Natural killer cell treated with Interleukin-12 subunit alpha and Interleukin-12 subunit beta and Interleukin-15 and Interleukin-18, amount 100 ng/mL, for 72 hours (primary cell): ENCODE measurements at places on chromosomes 16 and 17. TPM values are rescaled to one million over a fixed set of nuclear protein-coding genes. Genes with fewer than 3 reads are reported as not detected.

Gene KRT31
- not detected for total RNA-seq

Gene ZNF785
- total RNA-seq, result 20.0 TPM

Gene HBA2
- total RNA-seq, result not detected

Gene PRSS27
- total RNA-seq, result 1.1 TPM

Gene ACAP1
- total RNA-seq, result 419 TPM

Gene LITAFD
- not detected for total RNA-seq

Gene PRKCB
- 193 TPM for total RNA-seq

Gene DCXR
- 95.7 TPM for total RNA-seq

DNA sequence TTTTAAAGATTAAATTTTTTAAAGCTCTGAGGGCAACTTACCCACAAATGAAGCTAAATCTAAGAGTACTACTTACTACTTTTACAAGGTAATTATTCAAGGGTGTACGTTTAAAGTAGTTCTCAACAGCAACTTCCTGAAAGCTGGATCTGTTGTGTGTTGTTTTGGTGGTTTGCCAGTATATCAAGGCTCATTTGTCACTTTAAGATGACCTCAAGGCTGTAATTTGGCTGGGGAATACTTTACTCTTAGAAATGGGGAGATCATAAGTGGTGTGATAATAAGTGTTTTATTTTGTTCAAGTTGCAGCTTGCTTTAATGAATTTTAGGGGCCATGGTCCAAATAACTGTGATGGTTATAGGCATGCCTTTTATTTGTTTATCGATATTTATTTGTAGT is 30.4 kb downstream of the AP2B1 start:
- H3K27ac ChIP-seq, result no peak overlapping the region
- no peaks in the 10 kb centered on the region for H3K4me1 ChIP-seq
- H3K27me3 ChIP-seq, result no peaks in the 10 kb centered on the region
- H3K4me3 ChIP-seq, result no peak overlapping the region
- DNase-seq, result no peak
- no peaks in the 10 kb centered on the region for H3K36me3 ChIP-seq

GRCh38 chr17:77676237-77676661 is 282.3 kb upstream of the TNRC6C start:
- DNase-seq, result no peak
- peaks cover 7% of the 10 kb centered on the region for H3K36me3 ChIP-seq
- no peak overlapping the region for H3K4me3 ChIP-seq
- no peak overlapping the region for H3K27ac ChIP-seq

- no peaks in the 10 kb centered on the region for H3K27me3 ChIP-seq
- H3K36me3 ChIP-seq, result peaks cover 3% of the 10 kb centered on the region
- peaks cover 3% of the 10 kb centered on the region for H3K4me1 ChIP-seq
- H3K4me3 ChIP-seq, result no peak overlapping the region
Measured at GRCh38 chr17:29252101-29252791, 5.6 kb downstream of the CRYBA1 start.

DNA sequence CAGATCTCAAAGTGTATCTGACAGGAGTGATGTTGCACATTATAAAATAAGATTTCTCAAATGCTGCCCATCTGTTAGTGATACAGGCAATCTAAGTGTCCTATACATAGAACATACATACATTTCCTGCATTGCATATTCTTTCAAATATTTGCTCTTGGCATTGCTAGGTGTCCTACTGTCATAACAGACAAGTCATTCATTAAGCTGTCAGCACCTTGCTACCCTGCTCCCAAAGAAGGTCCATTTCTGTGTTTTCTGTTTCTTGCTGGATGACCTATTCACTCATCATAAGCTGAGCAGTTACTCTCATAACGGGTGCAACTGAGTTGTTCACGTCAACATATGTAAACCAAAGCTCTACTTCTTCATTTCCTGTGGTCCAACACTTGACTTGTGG is 719.0 kb downstream of the KCNJ2 start:
- no peak for DNase-seq
- no peak overlapping the region for H3K27ac ChIP-seq
- peaks cover 2% of the 10 kb centered on the region for H3K36me3 ChIP-seq
- no peak overlapping the region for H3K4me3 ChIP-seq
- H3K4me1 ChIP-seq, result no peaks in the 10 kb centered on the region

- peak overlapping the region; percentile 77 for H3K4me3 ChIP-seq
- no peaks in the 10 kb centered on the region for H3K27me3 ChIP-seq
- peaks cover 37% of the 10 kb centered on the region for H3K36me3 ChIP-seq
- peak overlapping the region; percentile 83 for H3K27ac ChIP-seq
Measured at GRCh38 chr17:76562734-76563148, 22.9 kb downstream of the PRCD start.

- H3K4me1 ChIP-seq, result no peaks in the 10 kb centered on the region
- no peaks in the 10 kb centered on the region for H3K36me3 ChIP-seq
- no peak overlapping the region for H3K27ac ChIP-seq
- peaks cover 17% of the 10 kb centered on the region for H3K27me3 ChIP-seq
- no peak overlapping the region for H3K4me3 ChIP-seq
Measured at GRCh38 chr17:7767405-7768021, 50.0 kb downstream of the DNAH2 start.

- no peaks in the 10 kb centered on the region for H3K4me1 ChIP-seq
- no peak overlapping the region for H3K27ac ChIP-seq
- no peak for DNase-seq
- no peak overlapping the region for H3K4me3 ChIP-seq
- H3K36me3 ChIP-seq, result no peaks in the 10 kb centered on the region
Measured at GRCh38 chr16:67406111-67406971, 9.9 kb downstream of the ZDHHC1 start.

DNA sequence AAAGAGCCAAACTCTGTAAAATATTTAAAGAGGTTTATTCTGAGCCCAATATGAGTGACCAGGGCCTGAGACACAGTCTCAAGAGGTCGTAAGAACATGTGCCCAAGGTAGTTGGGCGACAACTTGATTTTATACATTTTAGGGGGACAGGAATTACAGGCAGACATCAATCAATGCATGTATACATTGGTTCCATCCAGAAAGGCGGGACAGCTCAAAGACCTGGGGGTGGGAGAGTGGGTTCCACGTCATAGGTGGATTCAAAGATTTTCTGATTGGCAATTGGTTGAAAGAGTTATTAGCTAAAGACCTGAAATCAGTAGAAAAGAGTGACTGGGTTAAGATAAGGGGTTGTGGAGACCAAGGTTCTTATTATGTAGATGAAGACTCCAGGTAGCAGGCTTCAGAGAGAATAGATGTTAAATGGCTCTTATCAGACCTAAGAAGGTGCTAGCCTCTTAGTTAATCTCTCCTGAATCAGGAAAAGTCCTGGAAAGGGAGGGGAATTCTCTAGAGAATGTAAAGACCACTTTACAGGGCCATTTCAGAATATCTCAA is 32.4 kb downstream of the HSBP1 start:
- peaks cover 12% of the 10 kb centered on the region for H3K27me3 ChIP-seq
- H3K27ac ChIP-seq, result no peak overlapping the region
- DNase-seq, result no peak
- H3K4me3 ChIP-seq, result no peak overlapping the region

GRCh38 chr16:8889893-8890548 is 7.9 kb downstream of the LITAFD start:
- no peak overlapping the region for H3K27ac ChIP-seq
- H3K4me1 ChIP-seq, result peaks cover 21% of the 10 kb centered on the region
- no peaks in the 10 kb centered on the region for H3K27me3 ChIP-seq
- no peak overlapping the region for H3K4me3 ChIP-seq

DNA sequence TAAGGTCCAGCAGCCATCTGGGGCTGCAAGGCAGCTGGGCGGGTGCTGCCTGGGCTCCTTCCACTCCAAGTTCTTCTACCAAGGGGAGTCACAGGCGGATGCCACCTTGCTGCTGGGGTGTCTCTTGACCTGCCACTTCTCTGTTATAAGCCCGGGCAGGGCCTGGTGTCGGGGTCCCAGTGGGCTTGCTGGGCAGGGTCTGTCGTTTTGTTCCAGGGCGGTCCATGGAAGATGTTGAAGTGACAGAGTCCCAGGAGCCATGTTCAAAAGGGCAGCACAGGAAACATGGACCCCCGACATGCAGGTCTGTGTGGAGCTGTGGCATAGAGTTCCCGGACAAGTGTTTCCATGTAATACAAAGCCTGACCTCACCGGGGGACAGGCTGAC is 91.1 kb downstream of the TNFRSF13B start:
- H3K27me3 ChIP-seq, result peaks cover 4% of the 10 kb centered on the region
- no peaks in the 10 kb centered on the region for H3K4me1 ChIP-seq
- H3K36me3 ChIP-seq, result no peaks in the 10 kb centered on the region
- no peak overlapping the region for H3K27ac ChIP-seq
- no peak overlapping the region for H3K4me3 ChIP-seq

DNA sequence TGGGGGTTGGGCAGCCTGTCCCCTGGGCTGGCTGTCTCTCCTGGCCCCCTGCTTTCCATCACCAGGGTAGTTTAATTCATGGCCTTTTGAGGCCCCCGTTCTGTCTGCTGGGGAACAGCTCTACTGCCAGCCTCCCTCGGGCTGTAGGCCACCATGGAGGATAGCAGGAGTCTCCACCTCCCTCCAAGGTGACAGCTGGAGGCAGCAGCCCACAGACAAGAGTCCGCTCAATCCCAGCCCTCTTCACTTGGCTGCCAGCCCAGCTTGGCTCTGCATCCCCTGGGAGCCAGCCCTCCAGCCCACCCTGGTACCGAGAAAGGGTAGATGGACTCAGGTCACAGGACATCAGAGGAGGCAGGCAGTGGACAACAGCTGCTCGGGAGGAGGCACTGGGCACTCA is 194.6 kb upstream of the SDK2 start:
- peaks cover 13% of the 10 kb centered on the region for H3K27me3 ChIP-seq
- no peak overlapping the region for H3K4me3 ChIP-seq
- no peak for DNase-seq
- no peak overlapping the region for H3K27ac ChIP-seq

GRCh38 chr17:10177131-10177912 is 21.1 kb downstream of the GAS7 start:
- H3K36me3 ChIP-seq, result no peaks in the 10 kb centered on the region
- H3K27me3 ChIP-seq, result no peaks in the 10 kb centered on the region
- no peak overlapping the region for H3K4me3 ChIP-seq
- H3K27ac ChIP-seq, result no peak overlapping the region

DNA sequence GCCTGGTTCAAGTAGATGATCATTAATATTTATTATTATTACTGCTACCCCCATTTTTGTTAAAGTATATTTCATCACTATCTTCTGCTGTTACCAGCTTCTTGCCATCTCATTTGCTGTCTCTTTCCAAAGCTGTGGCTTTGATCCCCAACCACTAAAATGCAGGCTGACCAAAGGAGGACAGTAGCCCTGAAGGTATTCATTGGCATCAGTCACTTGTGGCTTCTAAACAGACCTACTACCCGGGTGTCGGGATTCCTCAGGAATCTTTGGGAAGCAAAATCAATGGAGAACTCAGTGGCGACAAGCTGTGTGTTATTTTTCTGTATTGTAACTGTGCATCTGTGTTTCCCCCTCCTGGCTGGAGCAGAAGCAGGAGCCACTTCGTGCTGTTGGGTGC is 379.2 kb upstream of the ERCC4 start:
- H3K36me3 ChIP-seq, result no peaks in the 10 kb centered on the region
- H3K4me1 ChIP-seq, result no peaks in the 10 kb centered on the region
- H3K27ac ChIP-seq, result no peak overlapping the region

DNA sequence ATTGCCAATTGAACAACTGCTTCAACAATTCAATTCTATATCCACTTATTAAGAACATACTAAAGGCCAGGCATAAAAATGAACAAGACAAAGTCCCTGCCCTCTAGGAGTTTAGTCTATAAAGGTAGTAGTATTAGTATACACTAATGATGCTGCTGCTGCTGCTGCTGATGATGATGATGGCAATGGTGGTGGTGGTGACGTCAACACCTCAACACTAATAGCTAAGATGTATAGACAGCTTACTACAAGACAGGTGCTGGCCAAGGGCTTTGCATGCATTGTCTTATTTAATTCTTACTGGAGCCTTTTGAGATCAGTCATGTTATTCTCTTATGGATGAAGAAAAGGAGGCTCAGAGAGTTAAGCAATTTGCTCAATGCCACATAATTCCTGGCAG is 164.4 kb upstream of the ASIC2 start:
- no peak overlapping the region for H3K27ac ChIP-seq
- H3K4me3 ChIP-seq, result no peak overlapping the region
- H3K36me3 ChIP-seq, result no peaks in the 10 kb centered on the region
- no peaks in the 10 kb centered on the region for H3K4me1 ChIP-seq
- H3K27me3 ChIP-seq, result peaks cover 53% of the 10 kb centered on the region

GRCh38 chr16:75628351-75628750 is 5.3 kb upstream of the ADAT1 start:
- peak overlapping the region; percentile 57 for H3K27ac ChIP-seq
- peaks cover 42% of the 10 kb centered on the region for H3K4me1 ChIP-seq
- H3K27me3 ChIP-seq, result no peaks in the 10 kb centered on the region
- DNase-seq, result no peak
- H3K4me3 ChIP-seq, result no peak overlapping the region
- peaks cover 64% of the 10 kb centered on the region for H3K36me3 ChIP-seq

- no peaks in the 10 kb centered on the region for H3K27me3 ChIP-seq
- no peak overlapping the region for H3K4me3 ChIP-seq
- H3K36me3 ChIP-seq, result peaks cover 10% of the 10 kb centered on the region
- DNase-seq, result no peak
Measured at GRCh38 chr16:13378151-13378550, 476.8 kb downstream of the SHISA9 start.

- H3K27ac ChIP-seq, result no peak overlapping the region
- no peaks in the 10 kb centered on the region for H3K36me3 ChIP-seq
- no peaks in the 10 kb centered on the region for H3K4me1 ChIP-seq
- H3K4me3 ChIP-seq, result no peak overlapping the region
Measured at GRCh38 chr17:29021226-29021625, 15.4 kb upstream of the SEZ6 start.

DNA sequence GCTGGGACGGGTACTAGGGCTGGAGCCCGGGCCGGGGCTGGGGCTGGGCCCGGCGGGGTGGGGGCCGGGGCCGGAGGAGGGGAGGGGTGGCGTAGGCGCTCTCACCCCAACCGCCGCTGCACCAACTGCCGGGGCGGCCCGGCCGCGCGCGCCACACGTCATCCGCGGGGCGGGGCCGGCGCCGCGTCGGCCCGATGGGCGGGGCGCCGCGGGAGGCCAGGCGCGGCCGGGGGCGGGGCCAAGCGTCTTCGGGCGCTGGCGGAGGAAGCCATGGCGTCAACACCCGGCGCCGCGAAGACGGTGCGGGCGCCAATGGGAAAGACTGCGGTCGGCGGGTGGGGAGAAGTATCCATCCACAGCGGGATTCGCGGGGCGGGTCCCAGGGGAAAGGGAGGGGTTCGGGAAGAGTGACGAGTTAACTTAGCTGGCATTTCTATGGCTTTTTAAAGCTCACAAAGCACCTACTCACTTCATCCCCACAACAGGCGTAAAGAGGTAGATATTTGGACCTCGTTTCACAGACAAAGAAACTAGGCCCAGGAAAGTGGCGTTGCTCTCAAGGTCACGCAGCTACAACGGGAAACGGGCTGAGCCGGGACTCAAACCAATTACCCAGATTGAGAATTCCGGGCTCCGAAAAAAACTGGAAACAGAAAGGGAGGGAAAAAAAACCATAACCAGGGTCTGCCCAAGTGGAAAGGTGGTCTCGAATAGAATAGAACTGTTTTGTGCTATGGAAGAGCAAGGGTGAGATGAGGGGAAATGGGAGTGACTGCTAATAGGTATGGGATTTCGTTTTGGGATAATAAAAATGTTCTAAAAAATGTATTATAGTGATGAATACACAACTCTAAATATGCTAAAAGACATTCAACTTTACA is at the start of gene SPAG9:
Gene SPAG9 (minus strand): TSS at position 130 of the 881 bp plus-strand sequence. CDS start 212 bp downstream, outside the sequence.
- peaks cover 30% of the 10 kb centered on the region for H3K4me1 ChIP-seq
- peak within 1 kb of the TSS; percentile 99 for H3K4me3 ChIP-seq
- no peaks in the 10 kb centered on the region for H3K36me3 ChIP-seq
- peak within 1 kb of the TSS; percentile 97 for H3K27ac ChIP-seq
